Urinary bladder (tissue), 4 donors: ENCODE measurements at places on chromosomes 5 and 9. TPM values are rescaled to one million over a fixed set of nuclear protein-coding genes. Genes with fewer than 3 reads are reported as not detected.

SPATA31D4 gene
- total RNA-seq = not detected

PKD2L2 gene
- total RNA-seq = 0.21 TPM

PAM gene
- total RNA-seq = 144 TPM

- no peak for DNase-seq
Measured at GRCh38 chr5:14733661-14734060, 69.1 kb downstream of the OTULIN start.

DNA sequence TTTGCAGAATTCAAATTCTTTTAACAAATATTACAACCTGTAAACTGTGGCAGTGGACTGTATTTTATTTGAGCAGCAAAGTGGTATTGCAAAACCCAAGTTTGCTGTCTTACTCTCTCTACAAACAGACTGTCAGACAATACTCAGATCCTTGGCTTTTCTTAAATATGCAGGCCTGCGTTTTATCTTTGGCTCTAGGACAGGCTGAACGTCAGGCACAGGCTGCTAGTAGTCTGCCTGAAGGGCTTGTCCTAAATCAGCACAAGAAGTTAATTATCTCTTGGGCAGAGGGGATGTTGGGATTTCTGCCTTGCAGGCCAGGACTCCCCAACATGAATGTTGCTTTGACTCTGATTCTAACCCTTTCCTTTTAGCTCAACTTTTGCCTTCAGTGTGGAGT, 147.5 kb downstream of the SLIT3 start:
- DNase-seq = no peak

- no peak for DNase-seq
Measured at GRCh38 chr5:26031481-26031880, 1006.9 kb downstream of the CDH9 start.

GRCh38 chr5:65121880-65122436, 353.2 kb downstream of the CWC27 start:
- no peak for DNase-seq

DNA sequence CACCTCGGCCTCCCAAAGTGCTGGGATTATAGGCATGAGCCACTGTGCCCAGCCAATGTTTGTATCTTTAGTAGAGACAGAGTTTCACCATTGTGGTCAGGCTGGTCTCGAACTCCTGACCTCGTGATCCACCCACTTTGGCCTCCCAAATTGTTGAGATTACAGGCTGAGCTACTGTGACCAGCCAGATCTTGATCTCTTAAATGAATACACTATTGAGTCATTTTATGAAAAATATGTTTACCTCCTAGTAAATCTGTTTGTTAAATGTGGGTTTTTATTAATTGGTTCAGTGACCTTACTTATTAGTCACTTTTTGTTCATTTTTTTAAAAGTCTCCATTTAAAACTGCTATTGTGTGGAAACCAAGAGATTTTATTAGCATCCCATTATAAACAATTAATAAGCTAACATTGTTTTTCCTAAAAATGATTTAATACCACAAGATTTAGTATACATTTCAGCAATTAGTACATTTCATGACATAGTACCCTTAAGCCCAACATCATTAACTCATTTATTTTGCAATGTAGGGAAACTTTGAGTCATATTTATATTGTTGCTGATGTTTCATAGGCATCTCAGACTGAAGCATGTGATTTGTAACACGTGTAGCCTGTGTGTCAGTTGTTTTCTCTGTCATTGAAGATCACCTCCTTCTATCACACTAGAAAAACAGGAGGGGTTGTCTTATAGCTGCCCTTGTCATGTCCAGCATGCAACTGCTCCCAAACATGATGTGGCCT, 261.2 kb downstream of the TAF11L14 start:
- DNase-seq = no peak
